ENCODE measurements at places on chromosomes 5 and 9.

DNA sequence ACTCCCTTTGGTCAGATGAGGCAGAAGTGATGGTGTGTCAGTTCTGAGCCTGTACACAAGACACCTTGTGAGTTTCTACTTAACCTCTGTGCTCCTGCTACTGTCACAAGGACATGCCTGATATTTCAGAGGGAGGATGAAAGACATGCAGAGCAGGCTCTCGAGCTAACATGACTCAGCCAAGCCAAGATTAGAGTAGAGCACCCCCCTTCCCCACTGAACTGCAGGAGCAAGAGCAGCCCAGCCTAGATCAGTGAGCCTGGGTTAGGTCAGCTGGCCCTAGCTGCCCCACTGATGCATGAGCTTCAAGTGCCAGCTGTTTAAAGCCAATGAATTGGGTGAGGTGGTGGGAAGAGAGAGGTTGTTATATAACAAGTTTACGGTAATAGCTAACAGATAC, 36.7 kb downstream of the BRINP1 start:
- no peak for DNase-seq

DNA sequence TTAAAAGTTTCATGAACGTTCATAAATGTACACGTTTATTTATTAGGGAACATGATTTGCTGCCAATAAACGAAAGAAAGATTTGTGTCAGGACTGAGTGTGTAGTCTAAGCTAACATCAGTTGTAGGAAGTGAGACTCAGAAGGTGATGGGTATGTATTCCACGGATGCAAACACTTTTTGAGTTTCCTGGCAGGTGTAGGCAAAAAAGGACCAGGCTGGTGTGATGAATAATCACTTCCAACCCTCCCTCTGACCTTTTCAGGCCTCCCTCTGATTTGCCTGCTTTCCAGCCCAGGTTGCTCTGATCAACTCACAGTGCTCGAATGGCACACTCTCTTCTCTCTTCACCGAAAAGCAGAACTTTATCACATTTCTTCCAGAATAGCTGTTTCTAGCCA, 51.8 kb downstream of the BASP1 start:
- DNase-seq = no peak

DNA sequence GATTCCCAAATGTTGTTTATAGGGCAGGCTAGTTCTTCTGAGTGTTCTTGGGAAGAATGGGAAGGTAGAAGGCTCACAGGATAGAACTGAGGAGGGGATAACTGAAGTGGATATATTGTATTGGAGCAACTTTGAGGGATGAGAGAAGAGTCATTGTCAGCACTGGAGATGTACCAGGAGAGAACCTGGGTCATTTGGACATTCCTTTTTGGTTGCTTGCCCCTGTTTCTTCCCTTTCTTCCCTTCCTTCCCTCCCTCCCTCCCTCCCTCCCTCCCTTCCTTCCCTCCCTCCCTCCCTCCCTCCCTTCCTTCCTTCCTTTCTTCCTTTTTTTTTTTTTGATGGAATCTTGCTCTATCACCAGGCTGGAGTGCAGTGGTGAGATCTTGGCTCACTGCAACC, 45.3 kb downstream of the RALGPS1 start:
- no peak for DNase-seq

- DNase-seq = no peak
Measured at GRCh38 chr5:75046366-75047142, 5.8 kb downstream of the GCNT4 start.

DNA sequence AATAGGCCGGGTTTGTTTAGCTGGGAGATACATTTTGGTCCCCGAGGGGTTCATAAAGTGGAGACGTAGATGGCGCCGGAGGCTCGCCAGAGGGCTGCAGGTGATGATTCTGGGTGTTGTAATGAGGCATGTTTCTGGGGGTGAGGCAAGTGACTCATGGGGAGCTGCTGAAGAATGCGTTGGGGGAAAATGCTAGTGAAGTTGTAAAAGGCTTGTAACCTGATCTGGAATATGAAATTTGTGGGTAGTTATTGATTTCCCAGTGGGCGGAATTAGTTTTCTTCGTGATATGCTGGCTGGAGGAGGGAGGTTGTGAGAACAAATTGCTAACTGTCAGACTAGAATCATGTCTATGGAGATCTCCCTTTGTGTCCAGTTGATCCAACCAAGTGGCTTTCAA, 158.3 kb downstream of the DOCK2 start:
- DNase-seq = no peak

DNA sequence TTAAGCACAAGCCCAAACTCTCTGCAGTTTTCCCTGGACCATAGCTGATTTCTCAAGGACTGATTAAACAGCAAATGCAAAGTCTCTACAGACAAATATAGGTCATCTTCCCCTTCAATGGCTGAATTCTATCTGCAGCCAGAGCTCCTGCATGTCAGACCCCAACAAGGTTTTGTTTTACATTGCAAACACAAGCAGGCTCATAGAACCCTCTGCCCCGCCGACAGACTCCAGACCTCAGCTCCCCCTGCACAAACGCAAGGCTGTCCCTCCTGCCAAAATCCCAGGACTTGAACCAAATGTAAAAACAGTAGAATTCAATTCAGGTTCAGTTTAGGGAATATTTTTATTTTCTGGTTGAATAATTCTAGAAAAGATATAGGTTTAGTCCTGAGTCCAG, 526.7 kb upstream of the TRPC7 start:
- no peak for DNase-seq

DNA sequence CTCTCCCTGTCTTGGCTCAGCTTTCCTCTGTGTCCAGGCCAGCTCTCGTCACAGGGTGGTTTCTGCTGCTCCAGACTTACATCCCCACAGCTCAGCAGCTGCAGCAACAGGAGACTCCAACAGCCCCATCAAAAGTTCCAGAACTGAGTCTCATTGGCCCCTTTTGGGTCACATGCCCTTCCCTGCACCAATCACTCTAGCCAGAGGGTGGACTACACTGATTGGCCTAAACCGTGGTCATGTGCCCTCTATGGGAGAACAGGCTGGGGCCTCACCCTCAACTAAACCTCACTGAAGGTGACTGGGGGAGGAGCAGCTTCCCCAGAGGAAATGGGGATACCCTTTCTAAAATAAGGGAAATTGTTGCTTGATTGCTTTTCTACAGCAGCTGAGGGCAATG, 44.4 kb upstream of the CPLX2 start:
- no peak for DNase-seq

GRCh38 chr5:80686757-80687156, 32.0 kb upstream of the DHFR start:
- no peak for DNase-seq

DNA sequence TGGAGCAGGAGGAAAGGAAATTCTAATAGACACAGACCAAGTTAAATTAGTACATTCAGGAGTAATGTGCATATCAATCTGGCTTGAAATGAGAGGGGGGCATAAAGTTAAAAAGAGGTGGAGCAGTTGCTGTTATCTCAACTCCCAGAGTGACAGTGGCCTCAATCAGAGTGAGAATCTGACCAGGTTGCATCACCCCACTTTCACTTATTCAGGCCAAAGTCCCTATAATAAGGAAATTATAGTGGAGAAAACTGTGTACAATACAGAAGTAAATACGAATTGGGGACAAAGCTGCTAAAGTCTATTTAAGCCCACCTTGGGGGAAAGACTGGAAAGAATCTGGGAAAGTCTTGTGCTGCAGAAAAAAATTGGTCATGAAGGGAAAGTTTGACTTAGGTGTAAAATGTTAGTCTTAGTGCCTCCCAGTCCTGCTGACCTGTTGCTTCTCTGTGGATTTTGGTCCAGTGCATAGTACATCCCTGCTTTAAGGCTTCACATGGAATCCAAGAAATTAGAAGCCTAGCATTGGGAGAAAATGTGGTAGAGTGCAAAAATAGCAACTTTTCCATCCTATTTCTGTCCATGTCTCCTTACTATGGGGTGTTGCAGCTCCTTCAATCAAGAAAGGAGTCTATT, 27.9 kb downstream of the MROH2B start:
- DNase-seq = no peak

DNA sequence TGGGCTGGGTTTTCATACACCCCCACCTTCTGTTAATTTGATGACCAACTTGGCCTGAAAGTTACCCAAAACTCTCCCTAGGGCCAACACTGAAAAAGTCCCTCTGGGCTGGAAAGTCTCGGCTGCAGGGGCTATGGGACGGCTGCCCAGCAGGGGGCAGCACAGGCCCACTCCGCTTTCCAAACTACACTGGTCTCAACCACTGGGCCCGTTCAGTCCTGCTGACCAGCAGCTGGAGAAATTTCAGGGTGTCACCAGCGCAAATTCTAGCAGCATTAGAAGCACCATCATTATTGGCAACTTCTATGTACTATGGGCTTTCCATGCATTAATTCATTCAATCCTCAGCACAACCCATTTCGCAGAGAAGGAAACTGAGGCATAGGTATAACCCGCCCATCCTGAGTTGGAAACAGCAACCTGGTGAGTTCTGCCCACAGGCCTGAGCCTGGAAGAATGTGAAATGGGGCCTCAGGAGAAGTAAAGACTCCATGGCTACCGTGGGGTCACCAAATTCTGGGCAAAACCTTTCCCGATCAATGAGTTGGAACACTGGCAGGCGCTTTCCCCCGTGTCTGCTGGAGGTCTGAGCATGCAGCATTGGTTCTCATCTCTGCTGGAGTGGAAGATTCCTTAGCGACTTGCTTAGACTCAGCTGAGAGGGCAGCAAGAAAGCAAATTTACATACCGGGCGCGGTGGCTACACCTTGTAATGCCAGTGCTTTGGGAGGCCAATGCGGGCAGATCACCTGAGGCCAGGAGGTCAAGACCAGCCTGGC, 9.7 kb downstream of the ORM2 start:
- peak; percentile 18 for DNase-seq

- no peak for DNase-seq
Measured at GRCh38 chr5:93596676-93597490, 13.9 kb downstream of the NR2F1 start.

GRCh38 chr5:175393897-175394296, 50.1 kb downstream of the DRD1 start:
- no peak for DNase-seq

DNA sequence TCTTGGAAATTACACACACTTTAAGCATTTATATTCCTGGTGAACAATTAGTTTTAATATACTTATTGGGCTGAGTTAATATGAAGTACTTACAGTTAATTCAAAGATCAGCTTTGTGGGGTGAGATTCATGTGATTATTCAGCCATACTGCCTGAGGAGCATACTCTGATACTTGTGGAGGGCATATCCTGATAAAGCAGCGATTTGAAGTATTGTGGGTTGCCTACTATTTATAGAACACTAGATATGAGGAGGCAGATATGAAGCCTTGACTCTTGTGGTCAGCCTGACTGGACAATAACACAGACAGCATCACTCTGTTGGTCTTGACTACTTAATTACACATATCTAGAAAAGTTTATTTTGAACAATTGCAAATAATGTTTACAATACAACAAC, 27.0 kb upstream of the AGGF1 start:
- DNase-seq = no peak

DNA sequence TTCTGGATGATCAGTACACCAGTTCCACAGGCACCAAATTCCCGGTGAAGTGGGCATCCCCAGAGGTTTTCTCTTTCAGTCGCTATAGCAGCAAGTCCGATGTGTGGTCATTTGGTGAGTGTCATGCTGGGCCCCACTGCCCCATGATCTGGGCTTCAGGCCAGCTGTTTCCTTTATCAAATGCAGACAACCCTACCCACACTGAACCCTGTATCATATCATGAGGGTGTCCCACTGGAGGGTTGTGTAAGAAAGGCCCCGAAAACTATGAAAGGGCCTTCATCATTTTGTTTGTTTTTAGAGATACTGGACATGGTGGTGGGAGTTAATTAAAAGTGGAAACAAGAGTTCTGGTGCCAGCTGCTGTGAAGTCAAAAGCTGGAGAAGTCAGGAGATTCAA, 20.0 kb upstream of the CYFIP2 start:
- no peak for DNase-seq

DNA sequence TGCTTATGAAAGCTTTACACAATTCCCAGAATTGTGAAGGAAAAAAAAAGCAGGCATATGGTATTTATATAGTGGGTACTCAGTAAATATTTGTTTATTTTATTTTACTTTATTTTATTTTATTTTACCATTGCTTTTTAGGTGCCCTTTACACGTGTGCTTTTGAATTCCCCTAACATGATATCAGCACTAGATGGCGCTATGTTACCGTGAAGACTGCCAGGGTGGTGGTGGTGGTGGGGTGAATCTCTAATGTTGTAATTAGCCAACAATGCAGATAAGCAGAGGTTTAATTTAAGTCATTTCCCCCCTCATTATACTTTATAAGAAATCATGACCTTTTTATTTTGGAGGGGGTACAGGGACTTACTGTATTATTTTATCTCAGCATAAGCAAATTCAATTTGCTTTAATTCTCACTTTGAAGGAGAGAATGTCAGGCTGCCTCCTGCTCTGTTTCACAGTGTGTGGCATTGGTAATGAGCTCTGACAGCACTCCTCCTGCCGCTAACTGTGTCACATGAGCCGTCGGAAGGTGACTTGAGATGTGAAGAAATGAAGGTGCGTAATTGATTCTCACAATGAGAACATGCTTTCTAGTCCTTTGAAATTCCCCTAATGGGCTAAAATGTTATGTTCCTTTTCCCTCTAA, 165.6 kb downstream of the YTHDC2 start:
- no peak for DNase-seq
